Activated naive CD4-positive, alpha-beta T cell treated with anti-CD3 and anti-CD28 coated beads, Interleukin-2, amount 50 U/mL, for 72 hours (primary cell): ENCODE measurements at places on chromosomes 16 and 17. TPM values are rescaled to one million over a fixed set of nuclear protein-coding genes. Genes with fewer than 3 reads are reported as not detected.

- DNase-seq, result no peak
These were observed 35.4 kb downstream of the CDRT15 start for GRCh38 chr17:14201021-14201987.

- DNase-seq, result no peak
These were observed 2.0 kb downstream of the TMUB2 start for GRCh38 chr17:44188576-44189403.

DNA sequence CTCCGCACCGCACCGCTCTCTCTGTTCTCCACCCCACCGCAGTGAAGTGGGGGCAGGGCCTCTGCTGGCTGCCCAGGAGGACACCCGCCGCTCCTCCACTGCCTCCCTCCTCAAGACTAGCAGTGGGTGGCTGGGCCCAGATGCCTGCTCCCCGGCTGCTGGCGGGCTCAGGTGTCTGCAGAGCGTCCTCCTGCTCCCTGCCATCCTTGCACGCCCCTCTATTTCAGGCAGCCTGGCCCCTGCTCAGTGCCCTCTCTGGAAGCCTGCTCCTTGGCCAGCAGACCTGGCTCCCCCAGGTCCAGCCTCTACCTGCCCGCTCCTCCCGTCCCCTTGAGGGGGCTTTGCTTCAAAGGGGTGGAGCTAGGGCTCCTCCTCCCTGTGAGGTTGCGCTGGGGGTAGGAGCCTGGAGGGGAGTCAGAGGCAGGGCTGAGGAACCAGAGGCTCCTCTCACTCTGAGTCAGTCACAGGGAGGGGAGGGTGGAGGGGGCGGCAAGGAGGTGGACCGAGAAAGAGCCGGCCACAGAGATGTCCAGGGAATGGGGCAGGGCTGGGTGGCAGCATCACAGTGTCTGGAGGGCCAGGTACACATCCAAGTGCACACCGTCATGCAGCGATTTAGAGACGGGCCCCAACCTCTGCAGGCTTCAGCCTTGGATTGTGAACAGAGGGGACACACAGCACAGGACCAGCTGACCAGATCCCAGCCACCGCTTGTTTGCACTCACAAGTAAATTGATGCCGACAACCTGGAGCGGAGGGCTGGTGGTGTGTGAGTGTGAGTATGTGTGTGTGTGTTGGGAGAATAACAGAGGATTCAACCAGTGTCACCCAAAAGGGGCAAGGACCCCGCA, 9.8 kb upstream of the TMEM92 start:
- no peak for DNase-seq

GRCh38 chr16:53707671-53708070, 3.7 kb downstream of the FTO start:
- DNase-seq, result no peak

DNA sequence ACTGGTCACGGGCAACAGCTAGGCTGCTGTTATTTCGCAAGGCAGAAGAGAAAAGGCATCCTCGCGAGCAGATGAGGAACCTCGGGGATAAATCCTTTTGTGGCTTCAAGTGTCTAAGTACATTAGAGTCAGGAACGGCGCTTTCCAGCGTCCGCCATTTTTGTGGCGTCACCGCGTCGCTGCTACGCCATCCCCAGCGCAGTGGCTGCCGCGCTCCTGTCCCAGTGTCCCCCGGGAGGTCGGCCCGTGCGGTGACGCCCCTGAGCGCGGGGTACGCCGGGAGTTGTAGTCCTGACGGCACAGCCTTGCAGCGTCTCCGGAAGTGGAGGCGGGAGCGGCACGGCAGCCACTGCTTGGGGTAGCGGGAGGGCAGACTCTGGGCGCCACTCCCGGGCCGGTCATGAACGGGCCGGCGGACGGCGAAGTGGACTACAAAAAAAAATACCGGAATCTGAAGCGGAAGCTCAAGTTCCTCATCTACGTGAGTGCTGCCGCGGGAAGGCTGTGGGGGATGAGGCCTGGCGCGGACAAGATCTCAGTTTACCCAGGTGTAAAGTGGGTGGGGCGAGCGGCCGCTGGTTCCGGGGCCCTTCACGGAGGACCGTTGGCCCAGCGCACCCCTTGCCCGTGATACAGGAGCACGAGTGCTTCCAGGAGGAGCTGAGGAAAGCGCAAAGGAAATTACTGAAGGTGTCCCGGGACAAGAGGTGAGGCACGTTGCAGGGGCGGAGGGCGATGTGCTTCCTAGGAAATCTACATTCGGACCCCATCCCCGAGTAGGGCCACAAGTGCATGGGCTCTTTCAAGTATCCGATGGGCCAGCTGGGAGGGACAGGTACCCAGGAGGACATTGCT, at the start of gene INO80E:
Gene INO80E, plus strand, starts transcription at position 331 of the 855 bp plus-strand sequence. Its CDS starts 70 bp downstream, at position 401.
- DNase-seq, result peak; percentile 99

DNA sequence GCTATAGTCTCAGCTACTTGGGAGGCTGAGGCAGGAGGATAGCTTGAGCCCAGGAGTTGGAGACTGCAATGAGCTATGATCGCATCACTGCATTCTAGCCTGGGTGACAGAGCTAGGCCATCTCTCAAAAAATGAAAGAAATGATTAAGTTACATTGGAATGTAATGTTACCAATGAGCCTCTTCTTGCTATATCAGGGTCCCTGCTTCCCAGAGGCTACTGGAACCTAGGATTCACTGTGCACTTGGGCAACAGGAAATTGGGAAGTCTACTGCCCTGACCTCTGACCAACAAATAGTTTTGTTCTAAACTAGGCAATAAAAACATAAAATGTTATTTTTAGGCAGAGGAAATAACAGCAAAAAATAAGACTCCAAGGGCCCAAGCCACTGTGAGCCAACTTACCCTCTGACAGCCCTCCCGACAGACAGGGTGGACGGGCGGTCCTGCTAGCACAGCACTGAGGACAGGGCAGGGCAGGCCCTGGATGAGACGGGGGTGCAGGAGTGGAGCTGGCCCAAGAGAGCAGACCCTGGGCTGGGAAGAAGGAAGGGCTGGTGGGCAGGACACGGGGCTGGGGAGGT, 27.5 kb downstream of the NSMCE1 start:
- DNase-seq, result no peak

DNA sequence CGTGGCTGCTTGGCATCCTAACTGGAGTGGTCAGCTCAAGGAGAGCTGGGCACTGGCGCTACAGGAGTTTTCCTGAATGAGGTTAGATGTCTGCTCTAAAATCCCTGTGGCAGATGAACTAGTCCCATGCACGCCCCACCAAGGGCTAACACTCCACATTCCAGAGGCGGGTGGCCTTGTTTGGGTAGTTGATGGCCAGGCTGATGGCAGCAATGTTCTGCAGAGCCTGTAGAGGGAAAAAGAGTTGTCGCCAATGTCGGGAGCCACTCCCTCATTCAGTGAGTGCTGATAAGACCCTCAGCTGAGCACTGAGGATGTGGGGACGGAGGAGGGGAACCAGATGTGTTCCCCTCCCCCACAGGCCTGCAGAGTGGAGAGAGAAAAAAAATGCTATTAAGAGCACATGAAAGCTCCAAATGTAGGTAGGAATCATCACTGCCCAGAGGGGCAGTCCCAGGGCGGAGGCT, 42.5 kb upstream of the ATP2A3 start:
- no peak for DNase-seq

GRCh38 chr16:29028457-29029167, 43.8 kb downstream of the LAT start:
- peak; percentile 1 for DNase-seq

DNA sequence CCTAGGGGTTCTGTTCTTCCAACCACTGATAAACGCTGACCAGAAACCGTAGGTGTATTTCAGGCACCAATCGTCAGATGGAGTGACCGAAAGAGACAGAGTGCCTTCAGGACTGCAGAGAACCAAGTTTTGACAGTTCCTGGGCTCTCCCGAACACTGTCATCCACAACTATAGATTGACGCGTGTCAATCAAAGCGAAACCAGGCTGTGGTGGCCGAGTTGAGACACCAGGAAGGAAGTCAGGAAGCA, 11.9 kb upstream of the AURKB start:
- no peak for DNase-seq

- no peak for DNase-seq
These were observed 41.6 kb upstream of the GSE1 start for GRCh38 chr16:85571563-85571812.

DNA sequence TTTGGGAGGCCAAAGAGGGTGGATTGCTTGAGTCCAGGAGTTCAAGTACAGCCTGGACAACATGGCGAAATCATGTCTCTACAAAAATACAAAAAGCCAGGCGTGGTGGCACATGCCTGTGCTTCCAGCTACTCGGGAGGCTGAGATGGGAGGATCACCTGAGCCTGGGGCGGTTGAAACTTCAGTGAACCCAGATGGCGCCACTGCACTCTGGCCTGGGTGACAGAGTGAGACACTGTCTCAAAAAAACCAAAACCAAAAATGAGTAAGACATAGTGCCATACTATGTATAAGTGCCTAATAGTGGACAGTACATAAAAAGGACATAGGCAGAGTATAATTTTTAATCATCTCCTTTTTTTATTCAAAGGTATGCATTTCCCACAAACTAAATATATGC, 4.0 kb downstream of the CTC1 start:
- DNase-seq, result no peak

- no peak for DNase-seq
These were observed 3.3 kb upstream of the KCTD11 start for GRCh38 chr17:7348478-7349242.

- no peak for DNase-seq
These were observed 376.6 kb upstream of the XYLT1 start for GRCh38 chr16:17847234-17847795.

DNA sequence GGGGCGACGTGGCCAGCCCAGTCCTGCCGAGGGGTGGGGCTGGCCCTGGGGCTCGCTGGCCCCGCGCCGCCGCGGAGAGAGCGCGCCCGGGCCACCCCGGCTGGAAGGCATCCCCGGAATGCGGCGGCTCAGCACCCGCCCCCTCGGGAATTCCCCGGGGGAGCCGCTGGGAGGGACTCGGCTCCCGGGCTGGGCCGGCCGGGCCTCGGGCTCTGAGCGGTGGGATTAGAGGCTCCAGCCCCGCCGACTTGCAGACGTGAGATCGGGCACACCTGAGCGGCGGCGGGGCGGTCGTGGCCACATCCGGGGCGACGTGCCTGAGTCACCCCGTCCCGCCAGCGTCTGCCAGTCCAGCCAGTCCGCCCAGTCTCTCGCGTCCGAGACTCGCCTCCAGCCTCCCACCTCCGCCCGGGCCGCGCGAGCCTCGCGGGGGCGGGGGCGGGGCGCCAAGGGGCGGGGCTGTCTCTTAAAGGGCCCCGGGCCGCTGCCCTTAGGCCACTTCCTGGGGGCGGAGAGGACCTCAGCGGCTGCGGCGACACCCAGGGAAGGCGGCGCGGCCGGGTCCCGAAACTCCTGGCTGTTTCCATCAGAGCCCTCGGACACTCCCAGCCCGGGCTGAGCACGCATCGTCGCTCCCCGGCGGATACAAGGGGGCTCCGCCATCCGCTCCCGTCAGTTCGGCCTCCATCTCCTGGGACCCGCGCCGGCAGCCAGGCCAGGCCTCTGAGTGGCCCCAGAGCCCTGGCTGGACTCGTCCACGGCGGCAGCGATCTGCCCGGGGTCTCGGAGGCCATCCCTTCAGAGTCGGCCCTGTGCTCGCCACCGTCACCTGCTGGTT, at the start of gene KCTD11:
Gene KCTD11, plus strand, starts transcription at position 498 of the 838 bp plus-strand sequence.
- DNase-seq, result peak; percentile 96

GRCh38 chr17:4908711-4909496, 6.0 kb upstream of the CHRNE start:
- DNase-seq, result peak; percentile 81

- no peak for DNase-seq
These were observed 1.4 kb downstream of the RAPGEFL1 start for GRCh38 chr17:40178660-40179059.

GRCh38 chr17:68588362-68588761, 12.8 kb downstream of the FAM20A start:
- DNase-seq, result no peak

DNA sequence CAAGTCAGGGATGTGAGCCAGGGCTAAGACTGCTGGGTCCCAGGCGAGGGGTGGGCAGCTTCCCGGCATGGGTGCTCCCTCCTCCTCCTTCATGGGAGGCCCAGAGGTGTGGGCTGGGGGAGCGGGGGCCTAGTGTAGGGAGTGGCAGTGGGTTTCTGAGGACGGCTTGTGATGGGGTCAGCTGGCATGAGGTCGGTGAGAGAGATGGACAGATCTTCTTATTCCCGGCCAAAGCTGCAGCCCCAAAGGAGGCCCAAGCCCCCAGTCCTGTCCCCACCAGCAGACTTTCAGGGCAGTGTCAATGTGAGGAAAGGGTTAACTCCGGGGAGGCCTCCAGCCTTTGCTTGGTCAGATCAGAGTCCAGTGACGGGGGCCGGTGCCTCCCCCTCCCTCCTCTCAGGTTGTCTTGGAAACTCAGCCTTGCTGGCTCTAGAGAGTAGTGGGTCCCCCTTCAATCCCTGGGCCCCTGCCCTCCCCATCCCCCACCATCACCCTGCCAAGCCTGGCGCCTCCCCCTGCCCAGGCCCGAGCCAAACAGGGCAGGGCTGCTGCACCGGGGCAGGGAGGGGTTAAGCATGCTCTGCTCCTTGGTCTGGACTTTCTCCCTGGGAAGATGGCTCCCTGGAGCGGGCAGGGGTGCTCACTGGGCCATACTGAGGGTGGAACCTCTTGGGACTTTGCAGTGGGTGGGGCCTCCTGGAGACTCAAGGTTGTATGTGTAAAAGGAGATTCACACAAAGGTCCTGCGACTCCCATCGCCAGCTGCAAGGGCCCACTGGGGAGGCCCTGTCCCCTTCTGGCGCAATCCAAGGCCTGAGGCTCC, 12.4 kb downstream of the NAT9 start:
- no peak for DNase-seq

DNA sequence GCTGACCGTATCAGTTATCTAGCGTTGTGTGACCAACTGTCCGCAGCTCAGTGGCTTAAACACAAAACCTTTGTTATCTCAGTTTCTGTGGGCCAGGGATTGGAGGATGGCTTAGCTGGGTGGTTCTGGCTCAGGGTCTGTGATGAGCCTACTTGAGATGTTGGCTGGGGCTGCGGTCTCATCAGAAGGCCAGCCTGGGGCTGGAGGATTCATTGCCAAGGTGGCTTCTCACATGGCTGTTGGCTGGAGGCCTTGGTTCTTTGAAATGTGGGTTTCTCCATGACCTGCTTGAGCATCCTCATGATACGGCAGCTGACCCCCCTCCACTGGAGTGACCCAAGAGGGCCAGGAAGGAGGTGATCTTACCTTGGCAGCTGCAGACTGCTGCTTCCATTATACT, 16.7 kb downstream of the GSE1 start:
- no peak for DNase-seq

GRCh38 chr16:12576878-12577277, 226.8 kb downstream of the CPPED1 start:
- DNase-seq, result no peak

MT1A gene
- 4.9 TPM for total RNA-seq

SHISA6 gene
- total RNA-seq, result not detected

CHST5 gene
- 0.18 TPM for total RNA-seq

OTOP3 gene
- total RNA-seq, result not detected

PDE6G gene
- total RNA-seq, result 5.8 TPM
